ENCODE measurements at places on chromosomes 4 and X.

DNA sequence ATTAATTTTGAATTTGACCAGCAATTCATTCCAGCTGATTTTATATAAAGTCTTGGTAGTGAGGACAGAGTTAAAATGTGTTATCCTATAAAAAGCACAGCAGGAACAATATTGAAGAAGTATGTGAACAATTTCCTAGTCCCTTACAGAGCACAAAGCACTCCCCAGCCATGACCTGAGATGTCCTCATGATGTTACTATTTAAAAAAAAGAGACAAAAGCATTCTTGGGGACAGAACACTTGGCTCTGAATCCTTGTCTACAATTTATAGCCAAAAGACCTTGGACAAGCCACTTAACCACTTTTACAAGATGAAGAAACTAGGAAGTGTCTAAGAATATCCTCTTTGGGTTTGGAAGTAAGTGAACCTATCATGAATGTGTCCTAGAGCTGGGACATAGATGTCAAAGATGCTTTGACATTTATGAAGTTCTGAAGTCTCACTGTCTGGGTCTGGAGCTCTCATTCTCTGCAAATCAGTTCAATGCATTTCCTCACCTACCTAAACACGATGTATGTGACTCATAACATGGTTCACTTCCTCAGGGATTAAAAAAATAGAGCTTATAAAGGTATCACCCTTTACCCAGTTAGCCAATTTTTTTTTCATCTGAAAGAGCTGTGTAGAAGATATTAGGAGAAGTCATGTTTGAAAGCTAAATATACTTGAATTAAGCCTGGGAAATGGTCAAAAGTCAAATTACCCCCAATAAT lies 61.4 kb downstream of the IGFBP7 start:
- DNase-seq: no peak

DNA sequence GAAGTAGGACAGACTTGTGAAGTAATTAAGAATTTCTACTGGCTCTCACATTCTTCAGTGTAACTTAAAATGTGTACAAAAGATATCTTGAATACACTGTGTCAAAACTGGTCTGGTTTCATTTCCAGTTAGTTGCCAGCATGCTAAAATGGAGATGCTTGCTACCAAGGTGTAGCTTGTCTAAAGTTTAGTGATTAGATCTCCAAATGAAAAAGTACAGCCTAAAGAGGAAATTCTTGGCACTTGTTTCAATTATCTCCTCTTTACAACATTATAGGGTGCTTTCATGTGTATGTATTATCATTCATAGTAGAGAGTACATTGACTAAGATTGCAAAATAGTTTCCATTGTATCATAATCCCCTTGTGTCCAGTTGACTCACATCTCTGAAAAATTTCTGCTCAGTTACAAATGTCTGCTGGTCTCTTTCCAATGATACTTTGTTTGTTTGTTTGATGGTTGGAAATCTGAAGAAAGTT lies 97.3 kb upstream of the SPRY1 start:
- DNase-seq: no peak

DNA sequence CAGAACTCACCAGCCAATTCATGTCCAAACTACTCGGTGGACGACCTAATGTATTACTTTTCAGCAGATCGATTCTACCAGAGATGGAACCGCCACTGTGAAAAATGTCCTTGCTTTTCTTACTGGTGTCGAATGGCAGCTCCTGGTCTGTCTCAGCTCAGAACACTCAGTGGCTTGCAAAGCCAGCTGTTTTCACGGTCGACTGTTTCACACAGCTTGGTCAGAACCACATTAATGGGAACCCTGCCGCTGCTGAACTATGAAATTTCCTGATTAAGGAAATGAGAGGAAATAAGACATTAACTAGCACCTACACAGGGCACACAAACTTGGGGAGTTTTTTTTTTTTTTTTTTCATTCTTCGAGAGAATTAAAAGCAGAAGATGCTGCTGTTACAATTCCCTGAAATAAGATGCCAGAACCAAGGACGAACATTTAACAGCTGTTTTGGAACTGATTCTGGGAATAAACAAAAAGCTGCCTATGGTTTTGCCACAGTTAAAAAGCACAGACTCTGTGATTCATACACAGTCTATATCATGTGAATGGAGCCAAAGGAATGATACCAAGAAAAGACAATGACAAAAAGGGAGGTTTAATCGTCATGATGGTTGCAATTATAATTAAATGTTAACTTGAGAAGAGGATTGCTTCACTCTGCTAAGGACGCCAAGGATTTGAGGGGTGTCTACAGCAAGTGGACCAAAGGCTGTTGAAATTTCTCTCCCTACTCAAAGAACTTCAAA lies 31.3 kb downstream of the SUPT20HL2 start:
- DNase-seq: no peak

DNA sequence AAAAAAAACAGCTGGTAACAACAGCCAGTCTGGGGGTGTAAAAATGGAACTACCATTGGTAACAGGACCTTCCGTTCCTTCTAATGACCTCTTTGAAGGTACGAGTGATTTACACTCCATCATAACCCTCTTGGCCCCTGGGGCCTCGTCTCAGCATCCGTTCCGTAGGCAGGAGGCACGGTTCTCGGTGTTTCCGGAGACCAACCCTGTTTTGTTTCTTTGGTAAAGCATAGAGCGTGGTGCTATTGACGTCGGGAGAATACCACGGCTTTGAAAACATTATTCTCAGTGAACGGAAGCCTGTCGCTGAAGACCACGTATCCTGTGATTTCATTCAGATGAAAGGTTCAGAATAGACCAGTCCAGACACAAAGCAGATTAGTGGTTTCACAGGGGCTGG lies 198.9 kb downstream of the ASMT start:
- DNase-seq: no peak

GRCh38 chr4:54723220-54723619 lies 65.5 kb downstream of the KIT start:
- no peak for DNase-seq

GRCh38 chr4:10670321-10670720 lies 14.2 kb downstream of the CLNK start:
- no peak for DNase-seq

DNA sequence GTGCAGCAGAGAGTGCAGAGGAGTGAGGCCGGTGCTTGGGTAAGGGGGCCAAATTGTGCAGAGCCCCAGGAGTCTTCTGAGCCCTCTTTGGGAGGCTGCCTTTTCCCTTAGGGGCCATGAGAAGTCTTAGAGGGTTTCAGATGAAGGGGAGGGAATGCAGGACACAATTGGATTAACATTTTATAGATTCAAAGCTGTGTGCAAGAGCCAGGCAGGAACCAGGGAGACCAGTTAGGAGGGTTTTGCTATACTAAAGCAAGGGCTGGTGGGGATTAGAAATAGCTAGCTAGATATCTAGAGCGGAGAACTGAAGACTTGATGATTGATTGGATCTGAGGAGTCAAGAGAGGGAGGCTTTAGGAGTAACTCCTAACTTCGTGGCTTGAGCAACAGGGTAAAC lies 49.5 kb upstream of the SETD7 start:
- no peak for DNase-seq

- no peak for DNase-seq
Observed at GRCh38 chrX:20451929-20452328, 185.2 kb upstream of the RPS6KA3 start.

- no peak for DNase-seq
Observed at GRCh38 chr4:25767877-25768725, 94.7 kb downstream of the SEL1L3 start.

GRCh38 chrX:41131766-41132165 lies 46.5 kb downstream of the USP9X start:
- DNase-seq: no peak

- DNase-seq: no peak
Observed at GRCh38 chr4:139469216-139469615, 15.3 kb downstream of the RAB33B start.

- DNase-seq: no peak
Observed at GRCh38 chrX:48761674-48762471, at the start of gene GLOD5. Gene GLOD5, plus strand, starts transcription at chrX:48761747. Its CDS starts 44 bp downstream, at chrX:48761791.

GRCh38 chr4:182825003-182825402 lies 92.2 kb downstream of the DCTD start:
- no peak for DNase-seq

DNA sequence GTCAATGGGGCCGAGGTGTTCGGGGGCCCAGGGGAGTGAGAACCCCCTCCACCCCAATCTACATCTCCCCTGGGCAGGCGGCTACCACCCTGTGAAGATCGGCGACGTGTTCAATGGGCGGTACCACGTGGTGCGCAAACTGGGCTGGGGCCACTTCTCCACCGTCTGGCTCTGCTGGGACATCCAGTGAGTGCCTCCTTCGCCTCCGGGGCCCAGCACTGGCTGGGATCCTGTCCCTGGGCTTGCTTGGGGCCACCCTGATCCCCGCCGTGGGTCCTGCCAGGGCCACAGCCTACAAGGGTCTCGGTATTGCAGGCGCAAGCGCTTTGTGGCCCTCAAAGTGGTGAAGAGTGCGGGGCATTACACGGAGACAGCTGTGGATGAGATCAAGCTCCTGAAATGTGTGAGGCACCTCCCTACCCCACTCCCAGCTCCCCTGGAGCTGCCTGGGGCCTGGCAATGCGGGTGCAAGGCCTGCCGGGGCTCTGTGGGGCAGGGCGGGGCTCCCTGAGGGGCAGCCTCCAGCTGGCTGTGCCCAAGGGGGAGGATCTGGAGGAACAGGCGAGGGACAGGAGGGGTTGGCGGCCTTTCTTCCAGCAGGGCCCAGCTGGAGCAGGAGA lies 697 bp downstream of the SRPK3 start:
- no peak for DNase-seq

- no peak for DNase-seq
Observed at GRCh38 chrX:15150586-15150985, 119.3 kb downstream of the ASB9 start.

- DNase-seq: no peak
Observed at GRCh38 chrX:33183361-33183760, 28.0 kb downstream of the DMD start.

DNA sequence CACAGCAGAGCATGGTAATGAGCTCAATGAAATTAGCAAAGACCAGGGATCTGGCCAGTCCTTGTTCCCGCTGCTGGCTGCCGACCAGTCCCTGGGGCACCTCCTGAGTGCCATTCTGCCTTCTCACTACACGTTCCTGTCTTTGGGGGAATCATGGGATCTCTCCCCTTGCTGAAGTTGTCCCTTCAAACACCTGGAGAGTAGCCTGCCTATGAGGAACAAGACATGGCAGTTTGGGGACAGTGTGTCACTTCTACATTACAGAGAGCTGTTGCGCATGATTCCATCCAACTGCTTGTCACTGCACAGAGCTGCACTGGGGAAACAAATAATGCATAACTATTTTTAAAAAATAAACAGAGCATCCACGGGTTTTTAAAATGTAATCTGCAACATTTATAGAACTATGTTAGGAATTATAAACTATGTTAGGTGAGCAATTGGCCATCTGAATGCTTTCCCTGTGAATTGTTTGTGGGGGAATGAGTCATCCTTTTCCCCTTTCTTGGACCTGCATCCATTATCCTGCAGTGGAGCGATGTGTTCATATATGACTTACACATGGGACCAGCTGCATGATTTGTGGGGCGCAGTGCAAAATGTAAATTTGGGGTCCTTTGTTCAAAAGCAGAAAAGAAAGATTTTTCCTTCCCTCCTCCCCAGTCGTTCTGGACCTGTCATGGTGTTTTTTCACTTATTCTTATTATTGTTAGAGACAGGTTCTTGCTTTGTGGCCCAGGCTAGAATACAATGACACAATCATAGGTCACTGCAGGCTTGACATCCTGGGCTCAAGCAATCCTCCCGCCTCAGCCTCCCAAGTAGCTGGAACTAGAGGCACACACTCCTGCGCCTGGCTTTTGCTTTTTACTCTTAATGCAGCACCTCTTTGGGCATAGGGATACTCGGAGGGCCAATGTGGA lies 115.0 kb upstream of the TBL1X start:
- no peak for DNase-seq

- no peak for DNase-seq
Observed at GRCh38 chr4:53931461-53931961, 132.9 kb downstream of the CHIC2 start.

DNA sequence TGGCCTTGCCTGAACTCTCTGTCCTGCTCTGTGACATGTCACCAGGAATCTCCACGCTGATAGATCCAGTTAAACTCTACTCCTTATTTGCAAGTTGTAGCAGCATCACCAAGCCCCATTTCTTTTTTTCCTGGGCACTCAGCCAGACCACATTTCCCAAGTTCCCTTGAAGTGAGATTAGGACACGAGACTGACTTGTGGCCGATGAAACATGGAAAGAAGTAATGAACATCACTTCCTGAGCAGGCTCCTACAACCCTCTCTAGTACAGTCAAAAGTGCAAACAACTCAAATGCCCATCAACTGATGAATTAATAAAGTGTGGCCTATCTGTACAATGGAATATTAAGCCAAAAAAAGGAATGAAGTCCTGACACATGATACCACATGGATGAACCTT lies 74.6 kb downstream of the MAP3K15 start:
- DNase-seq: no peak

DNA sequence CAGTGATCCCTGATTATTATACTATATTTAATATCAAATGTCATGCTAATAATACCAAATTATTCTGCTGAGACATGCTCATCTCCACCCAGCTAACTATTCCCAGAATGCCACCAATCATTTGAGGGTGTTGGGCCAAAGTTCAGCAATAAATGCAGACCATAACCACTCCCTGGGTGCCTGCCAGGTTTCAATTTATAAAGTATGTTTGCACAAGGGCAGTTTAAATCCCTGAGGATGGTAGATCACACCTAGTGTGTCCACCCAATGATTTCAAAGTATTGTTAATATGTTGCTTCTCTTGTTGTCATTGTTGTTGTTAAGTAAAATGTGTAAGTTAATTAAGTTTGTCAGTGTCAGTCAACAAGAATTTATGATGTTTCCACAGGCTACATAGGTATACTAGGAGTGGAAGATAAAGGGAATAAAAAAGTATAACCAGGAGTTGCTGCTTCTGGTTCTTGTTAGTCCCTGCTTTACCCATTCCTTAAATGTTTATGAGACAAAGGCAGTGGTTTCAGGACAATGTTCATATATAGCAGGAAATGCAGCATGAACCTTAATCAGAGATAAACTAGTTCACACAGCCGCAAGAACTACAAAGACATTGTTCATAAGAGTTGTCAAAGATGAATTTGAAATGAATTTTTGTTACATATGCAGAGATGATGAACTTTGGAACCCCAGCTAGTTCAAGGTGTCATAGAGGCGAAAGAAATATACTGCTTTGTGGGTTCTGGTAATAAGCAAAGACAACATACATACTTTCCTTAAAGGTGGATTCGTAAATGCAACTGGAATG lies 25.5 kb downstream of the HPGD start:
- DNase-seq: no peak

DNA sequence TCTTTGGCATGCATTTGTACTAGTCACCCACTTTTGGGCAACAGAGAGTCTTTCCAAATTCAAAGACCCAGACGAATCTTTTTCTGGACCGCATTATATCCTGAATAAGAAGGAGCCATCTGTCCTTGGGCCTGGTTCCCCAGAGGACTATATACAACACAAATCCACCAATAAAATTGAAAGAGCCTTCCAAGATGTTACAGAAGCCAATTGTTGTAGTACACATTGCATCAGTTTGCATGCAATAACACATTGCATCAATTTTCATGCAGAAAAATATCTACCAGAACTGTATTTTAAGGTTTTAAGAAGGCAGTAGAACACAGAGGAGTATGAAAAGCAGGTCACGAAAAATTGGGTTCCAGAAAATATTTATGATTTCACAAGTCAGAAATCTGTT lies 203.2 kb downstream of the HTR2C start:
- no peak for DNase-seq

Measured in activated naive CD4-positive, alpha-beta T cell (primary cell).